ENCODE measurements at places on chromosomes 16 and 17.

GRCh38 chr16:78984887-78985464 is 615.6 kb downstream of the MAF start:
- no peak for DNase-seq

DNA sequence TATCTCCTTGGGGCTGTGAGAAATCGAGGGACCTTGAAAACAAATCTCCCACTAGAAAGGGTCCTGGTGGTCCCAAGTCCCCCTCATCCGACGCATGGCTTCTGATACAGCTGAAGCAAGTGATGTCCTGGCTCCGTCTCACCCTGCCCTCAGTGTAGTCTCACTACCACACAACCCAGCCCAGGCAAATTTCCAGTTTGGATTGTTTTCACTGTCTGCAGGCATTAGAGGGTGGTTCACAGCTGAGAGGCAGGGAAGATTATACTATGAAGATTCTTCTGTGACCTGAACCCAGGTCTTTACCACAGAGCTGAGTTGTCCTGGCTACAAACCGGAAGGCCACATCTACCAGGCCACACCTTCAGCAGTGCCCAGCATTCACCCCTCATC is 17.7 kb downstream of the ZNHIT3 start:
- no peak for DNase-seq

DNA sequence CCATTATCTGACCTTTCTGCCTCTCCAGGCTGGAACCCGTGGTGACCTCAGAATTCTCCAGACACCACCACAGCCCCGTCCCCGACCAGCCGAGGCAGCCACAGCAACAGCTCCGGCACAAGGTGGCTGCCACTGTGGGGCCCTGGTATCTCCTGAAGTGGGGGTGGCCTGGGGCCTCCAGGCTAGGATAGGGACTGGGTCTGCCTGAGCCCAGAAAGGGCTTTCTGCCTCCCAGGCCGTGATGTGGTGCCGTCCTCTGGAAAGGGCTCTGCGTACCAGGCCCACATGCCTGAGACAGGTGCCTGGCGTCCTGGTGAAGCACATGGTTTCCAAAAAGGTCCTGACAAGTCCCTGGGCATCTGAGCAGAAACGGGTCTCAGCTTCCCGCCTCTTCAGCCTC is 17.1 kb downstream of the FLYWCH1 start:
- no peak for DNase-seq

DNA sequence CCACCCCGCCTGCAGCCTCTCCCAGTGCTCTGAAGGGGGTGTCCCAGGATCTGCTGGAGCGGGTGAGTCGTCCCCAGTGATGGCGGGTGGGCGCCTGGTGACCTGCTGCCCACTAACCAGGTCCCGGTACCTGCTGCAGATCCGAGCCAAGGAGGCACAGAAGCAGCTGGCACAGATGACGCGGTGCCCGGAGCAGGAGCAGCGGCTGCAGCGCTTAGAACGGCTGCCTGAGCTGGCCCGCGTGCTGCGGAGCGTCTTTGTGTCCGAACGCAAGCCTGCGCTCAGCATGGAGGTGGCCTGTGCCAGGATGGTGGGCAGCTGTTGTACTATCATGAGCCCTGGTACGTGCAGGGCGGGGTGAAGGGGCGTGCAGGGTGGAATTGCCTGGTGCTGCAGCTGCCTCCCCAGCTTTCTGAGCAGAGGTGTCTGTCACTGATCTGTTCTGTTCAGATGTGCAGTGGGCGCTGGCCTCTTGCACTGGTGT is 3.6 kb downstream of the CDT1 start:
- no peak for DNase-seq

DNA sequence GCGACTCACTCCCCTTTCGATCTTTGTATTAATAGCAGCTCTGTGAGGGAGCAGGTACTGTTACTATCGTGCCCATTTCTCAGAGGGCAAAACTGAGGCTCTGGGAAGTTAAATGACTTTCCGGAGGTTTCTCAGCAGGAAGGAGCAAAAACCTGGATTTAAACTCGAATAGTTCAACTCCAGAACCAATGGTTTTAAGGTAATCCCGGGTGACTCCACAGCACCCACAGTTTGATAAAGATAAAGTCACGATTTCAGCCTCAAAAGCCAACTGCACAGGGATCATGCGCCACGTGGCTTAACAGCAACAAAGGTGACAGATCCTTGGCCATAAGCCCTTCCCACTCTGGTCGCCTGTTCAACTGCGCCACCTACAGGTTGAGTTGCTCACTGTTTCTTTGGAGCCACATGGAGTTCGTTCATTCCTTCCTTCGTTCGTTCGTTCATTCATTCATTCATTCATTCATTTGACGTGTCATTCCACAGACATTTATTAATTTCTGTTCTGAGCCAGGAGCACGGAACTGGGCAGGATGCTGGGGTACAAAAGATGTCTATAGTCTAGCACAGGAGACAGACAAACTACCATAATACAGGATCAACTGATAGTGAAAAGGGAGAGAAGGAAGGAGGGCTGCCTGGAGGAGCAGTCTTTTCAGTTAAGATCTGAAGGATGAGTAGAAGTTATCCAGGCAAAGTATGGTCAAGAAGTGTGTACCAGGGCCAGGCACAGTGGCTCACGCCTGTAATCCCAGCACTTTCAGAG is 134.8 kb downstream of the HS3ST2 start:
- peak; percentile 59 for DNase-seq

- DNase-seq: peak; percentile 17
Measured at GRCh38 chr17:57833179-57833939, 16.5 kb downstream of the MRPS23 start.

DNA sequence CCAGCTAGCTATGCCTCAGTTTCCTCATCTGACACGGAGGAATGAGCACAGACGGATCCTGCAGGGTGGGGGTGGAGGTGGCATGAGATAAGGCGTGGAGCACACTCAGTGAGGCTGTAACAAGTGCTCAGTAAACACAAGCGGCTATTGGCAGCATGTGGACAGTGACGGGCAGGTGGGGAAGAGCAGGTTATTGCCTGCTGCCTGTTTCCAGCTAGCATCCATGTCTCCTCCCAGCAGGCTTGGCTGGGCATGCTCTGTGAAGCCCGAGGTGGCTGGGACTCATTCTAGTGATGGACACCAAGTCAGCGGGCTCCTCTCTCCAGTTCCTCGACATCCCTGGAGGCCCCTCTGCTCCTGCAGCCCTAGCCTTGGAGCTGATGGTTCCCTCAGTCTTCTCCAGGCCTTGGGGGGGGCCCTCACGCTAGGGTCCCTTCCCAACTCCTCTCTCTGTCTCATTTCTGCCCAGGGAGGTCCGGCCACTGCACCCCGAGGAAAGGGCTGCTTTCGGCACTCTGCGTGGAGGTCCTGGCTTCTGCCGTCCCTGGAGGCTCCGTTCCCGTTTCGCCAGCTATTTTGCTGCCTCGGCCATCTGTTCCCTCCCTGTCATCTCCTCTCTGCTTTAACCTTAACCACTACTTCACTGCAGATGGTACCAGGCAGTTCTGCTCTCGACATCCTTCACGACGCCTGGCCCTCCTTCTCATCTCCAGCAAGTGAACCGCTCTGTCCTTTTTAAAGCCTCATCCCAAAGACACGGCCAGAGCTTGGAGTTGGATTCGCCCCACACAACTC is 6.2 kb downstream of the RTN4RL1 start:
- no peak for DNase-seq

DNA sequence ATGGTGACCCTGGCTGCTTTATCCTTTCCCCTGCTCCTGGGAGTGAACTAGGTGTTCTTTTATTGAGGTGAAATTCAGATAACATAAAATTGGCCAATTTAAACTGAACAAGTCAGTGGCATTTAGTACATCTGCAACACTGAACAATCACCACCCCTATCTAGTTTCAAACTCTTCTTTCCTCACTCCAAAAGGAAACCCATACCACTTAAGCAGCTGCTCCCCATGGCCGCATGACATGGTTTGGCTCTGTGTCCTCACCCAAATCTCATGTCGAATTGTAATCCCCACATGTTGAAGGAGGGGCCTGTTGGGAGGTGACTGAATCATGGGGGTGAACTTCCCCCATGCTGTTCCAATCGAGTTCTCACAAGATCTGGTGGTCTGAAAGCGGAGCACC is 154.1 kb downstream of the STX8 start:
- DNase-seq: no peak

- no peak for DNase-seq
Measured at GRCh38 chr17:9670596-9670995, 25.3 kb downstream of the USP43 start.

DNA sequence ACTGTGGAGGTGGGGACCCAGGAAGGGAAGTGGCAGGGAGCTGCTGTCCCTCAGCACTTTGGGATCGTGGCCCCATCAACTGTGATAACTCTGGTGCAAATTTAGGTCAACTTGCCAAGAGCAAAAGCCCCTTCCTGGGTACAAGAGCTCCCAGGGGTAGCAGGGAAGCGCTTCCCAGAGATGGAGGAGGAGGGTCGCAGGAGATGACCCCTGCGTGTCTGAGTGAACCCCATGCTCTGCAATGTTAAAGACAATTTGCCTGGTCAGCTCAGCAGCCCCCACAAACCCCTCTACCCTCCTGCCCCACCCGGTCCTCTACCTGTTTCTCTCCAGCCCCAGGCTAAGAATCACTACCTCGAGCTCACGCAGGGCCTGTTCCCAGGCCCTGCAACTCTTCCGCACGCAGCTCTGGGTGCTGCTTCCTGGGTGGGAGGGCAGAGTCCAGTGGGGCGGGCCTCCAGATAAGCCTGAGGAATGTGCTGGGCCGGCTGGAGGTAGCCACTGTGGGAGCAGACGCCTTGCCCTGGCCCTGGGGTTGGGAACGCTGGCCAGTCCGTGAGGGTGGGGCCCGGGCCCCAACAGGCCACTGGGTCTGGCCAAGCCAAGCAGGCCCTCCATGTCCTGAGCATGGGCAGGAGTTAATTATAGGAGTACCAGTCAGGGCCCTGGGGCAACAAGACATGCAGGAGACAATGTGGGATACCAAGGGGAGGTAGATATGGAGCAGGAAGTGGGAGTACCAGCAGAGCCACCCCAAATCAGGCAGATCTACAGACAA is 6.1 kb downstream of the DOK4 start:
- DNase-seq: no peak

- DNase-seq: no peak
Measured at GRCh38 chr17:45581860-45582259, 91.3 kb upstream of the PLEKHM1 start.

DNA sequence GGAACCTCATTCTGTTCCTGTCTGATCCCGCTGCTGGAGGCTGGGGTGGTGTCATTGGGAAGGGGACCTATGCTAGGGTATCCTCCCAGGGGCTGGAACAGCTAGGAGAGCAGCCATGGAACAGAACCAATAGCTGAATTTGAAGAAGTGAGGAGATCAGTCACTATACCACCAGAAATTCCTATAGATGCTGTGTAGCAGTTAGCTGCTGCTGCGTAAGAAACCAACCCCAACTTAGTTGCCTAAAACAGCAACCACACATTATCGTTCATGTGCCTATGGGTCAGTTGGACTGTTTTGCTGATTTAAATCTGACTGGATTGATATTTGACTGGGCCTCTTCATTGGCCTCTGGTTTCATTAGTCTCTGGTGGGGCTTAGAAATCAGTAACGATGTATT is 20.4 kb upstream of the SYT17 start:
- DNase-seq: no peak

GRCh38 chr17:1643999-1644492 is 1.5 kb downstream of the SCARF1 start:
- DNase-seq: no peak

DNA sequence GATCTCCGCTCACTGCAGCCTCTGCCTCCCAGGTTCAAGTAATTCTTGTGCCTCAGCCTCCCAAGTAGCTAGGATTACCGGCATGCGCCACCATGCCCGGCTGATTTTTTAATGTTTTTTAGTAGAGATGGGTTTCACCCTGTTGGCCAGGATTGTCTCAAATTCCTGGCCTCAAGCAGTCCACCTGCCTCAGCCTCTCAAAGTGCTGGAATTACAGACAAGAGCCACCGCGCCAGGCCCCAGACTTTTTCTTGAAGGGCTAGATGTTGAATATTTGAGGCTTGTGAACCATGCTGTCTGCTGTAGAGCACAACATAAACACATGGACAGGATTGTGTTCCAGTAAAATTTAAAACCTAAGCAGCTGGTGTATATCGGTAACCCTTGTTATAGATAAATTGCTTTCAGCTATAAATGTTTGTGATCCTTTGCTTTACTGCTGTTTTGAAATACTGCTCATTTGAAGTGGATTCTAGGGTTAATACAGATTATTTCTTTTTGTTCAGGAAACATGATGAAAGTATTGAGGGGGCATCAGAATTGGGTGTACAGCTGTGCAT is 12.4 kb downstream of the WSB1 start:
- no peak for DNase-seq

DNA sequence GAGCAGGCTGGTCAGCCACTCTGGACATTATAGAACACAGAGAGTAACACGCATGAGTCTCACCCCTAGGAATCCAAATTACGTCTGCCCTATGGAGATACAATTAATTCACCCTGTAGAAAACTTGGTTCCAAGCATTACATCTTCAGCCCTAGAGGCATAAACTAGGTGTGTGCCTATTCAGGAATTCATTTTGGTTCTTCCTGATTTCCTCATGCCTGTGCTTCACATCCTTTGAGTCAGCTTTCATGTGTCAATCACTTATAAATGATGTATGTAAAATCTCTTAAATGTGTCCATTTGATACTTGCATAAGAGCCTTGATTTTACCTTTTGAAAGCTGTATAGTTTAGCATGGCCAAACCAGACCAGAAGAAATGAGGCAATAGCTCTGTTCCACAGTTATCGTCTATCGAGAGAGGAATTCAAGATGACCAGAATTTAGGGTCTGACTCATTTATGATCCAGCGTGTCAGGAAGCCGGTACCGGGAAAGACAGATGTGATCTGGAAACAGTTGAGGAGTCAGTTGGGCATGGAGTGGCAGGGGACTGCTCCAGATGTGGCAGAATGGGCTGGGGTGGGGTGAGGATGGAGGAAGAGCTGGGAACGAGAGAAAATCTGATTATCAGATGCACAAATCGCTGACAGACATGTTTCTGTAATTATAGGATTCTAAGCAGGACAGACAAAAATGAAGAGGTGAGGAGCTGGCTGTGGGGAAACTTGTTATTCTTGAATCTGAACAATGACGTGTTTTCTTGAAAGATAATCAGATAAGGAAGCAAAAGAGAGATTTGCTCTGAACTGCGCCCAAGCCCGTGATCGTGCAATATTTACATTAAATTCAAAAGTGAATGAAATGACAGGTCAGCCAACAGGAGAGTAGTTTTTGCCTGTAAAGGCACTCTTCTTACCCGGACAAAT is 76.7 kb downstream of the C16orf95 start:
- DNase-seq: no peak

- no peak for DNase-seq
Measured at GRCh38 chr17:48055531-48056245, 7.5 kb downstream of the NFE2L1 start.
